Mesothelial cell of epicardium (in vitro differentiated cells): ENCODE measurements at places on chromosomes 5 and 9. TPM values are rescaled to one million over a fixed set of nuclear protein-coding genes. Genes with fewer than 3 reads are reported as not detected.

Gene OR1L6
- not detected in 3 replicates for total RNA-seq

- no peak overlapping the region for H3K4me3 ChIP-seq
- H3K27ac ChIP-seq: peak overlapping the region; percentile 7
- peaks cover 53% of the 10 kb centered on the region for H3K4me1 ChIP-seq
- no peaks in the 10 kb centered on the region for H3K27me3 ChIP-seq
- DNase-seq: no peak
- peaks cover 10% of the 10 kb centered on the region for H3K36me3 ChIP-seq
Observed at GRCh38 chr5:15715967-15716366, 216.0 kb downstream of the FBXL7 start.

GRCh38 chr5:31120642-31120948 is 72.9 kb upstream of the CDH6 start:
- peaks cover 6% of the 10 kb centered on the region for H3K4me1 ChIP-seq
- H3K27ac ChIP-seq: no peak overlapping the region
- no peaks in the 10 kb centered on the region for H3K27me3 ChIP-seq
- no peak for DNase-seq
- H3K36me3 ChIP-seq: no peaks in the 10 kb centered on the region

GRCh38 chr9:125743682-125744428 is 3.3 kb upstream of the PBX3 start:
- DNase-seq: no peak
- H3K27me3 ChIP-seq: peaks cover 3% of the 10 kb centered on the region
- no peaks in the 10 kb centered on the region for H3K36me3 ChIP-seq
- peaks cover 6% of the 10 kb centered on the region for H3K4me1 ChIP-seq

DNA sequence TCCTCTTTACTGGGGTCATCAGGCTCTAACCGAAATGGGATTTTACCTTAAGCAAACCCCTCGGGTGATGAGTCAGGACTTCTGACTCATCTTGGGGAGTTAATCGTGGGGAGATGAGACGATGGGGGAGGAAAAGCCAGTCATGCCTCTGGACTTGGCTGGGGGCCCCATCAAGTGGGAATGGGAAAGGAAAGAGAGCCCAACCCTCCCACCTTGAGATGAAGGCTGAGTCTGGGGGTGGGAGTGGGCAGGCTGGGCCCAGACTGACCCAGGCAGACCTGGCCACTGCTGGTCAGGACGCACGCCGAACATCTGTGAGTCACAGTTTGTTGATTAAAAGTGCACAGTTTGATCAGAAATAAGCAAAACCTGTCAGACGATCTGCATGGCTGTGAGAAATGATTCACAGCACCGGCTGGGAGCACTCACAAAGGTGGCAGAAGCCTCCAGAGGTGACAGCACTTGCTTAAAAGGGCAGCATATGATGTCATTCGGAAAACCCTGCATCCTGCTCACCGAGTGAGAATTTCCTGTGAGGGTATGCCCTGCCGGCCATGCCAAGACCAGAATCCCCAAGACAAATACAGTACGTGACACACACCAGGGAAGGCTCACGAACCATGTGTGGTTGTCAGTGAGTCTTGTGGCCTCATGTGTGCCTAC is 50.0 kb upstream of the SLC25A51 start:
- peak overlapping the region; percentile 81 for H3K27ac ChIP-seq
- H3K27me3 ChIP-seq: no peaks in the 10 kb centered on the region
- peaks cover 11% of the 10 kb centered on the region for H3K4me1 ChIP-seq
- no peak overlapping the region for H3K4me3 ChIP-seq

DNA sequence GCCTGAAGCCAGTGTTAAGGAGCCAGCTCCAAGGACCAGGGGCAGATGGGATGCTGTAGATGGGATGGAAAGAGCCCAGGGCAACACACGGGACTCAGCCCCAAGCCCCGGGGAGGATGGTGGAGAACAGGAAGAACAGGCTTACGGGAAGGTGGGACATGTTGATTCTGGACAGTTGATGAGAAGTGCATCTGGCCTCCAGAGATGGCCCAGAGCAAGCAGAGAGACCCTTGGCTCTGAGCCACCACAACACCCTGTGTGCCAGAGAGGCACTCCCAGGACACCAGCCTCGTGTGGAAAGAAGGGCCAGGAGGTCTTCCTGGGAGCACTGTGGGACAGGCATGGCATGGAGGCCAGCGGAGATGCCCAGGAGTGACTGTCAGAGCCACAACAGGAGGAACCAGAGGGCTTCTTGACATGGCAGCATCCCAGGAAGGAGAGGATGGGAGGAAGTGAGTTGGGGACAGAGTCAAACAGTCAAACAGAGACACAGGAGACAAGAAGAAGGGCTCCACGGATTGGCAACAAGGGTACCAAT is 156.3 kb upstream of the MVB12B start:
- no peak overlapping the region for H3K4me3 ChIP-seq
- DNase-seq: no peak
- H3K27ac ChIP-seq: no peak overlapping the region

Gene SNCAIP
- total RNA-seq: 102 to 113 TPM (median 109 TPM) in 3 replicates

DNA sequence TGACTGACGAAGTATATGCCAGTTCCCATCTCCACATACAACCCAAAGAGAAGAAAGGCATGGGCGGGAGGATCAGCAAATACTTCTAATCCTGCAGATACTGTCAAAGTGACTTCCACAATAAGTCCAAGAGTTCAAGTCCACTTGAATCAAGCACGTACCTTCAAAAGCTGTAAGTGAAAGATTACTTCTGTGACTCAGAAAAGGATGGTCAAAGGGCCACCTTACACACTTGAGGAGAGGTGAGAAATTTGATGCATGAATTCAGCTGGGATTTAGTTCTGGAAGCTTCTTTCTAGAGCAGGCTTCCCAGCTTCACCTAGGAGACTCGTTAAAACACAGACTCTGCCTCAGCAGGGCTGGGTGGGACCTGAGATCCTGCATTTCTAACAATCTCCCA is 357.5 kb downstream of the GLIS3 start:
- no peak for DNase-seq
- peaks cover 5% of the 10 kb centered on the region for H3K4me1 ChIP-seq
- H3K36me3 ChIP-seq: no peaks in the 10 kb centered on the region

Gene PCDHB14
- 7.1 to 8.6 TPM (median 7.7 TPM) in 3 replicates for total RNA-seq

Gene FOXD4L4
- 0.31 to 0.38 TPM in 2 of 3 replicates, not detected in the other for total RNA-seq

DNA sequence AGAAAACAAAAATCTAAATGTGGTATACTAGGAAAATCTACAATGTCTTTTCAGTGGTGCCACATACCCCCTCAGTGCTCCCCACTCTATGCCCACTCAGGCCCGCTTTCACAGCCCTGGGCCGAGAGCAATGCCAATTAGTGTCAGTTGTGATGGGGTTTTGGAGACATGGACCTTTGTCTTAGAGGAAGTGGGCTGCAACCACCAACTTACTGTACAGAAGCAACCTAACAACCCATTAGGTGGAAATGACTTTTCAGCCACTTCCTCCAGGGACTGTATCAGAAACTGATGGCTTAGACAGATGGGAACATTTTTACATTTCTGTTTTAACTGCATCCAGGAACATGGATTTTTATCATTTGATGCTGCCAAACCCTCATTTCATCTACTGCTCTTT is 268.0 kb downstream of the BNC2 start:
- DNase-seq: no peak
- H3K4me1 ChIP-seq: peaks cover 11% of the 10 kb centered on the region
- H3K36me3 ChIP-seq: no peaks in the 10 kb centered on the region
- H3K4me3 ChIP-seq: no peak overlapping the region
- H3K27me3 ChIP-seq: no peaks in the 10 kb centered on the region

Gene TMEM215
- 0.07 TPM in 1 of 3 replicates, not detected in the others for total RNA-seq
